Frontal cortex (tissue), 4 donors: ENCODE measurements at places on chromosomes 4 and X. TPM values are rescaled to one million over a fixed set of nuclear protein-coding genes. Genes with fewer than 3 reads are reported as not detected.

GRCh38 chr4:139054791-139055505 is 39.4 kb downstream of the NOCT start:
- DNase-seq = no peak

GRCh38 chrX:13936521-13937225 is 93.0 kb downstream of the GEMIN8 start:
- DNase-seq = no peak

DNA sequence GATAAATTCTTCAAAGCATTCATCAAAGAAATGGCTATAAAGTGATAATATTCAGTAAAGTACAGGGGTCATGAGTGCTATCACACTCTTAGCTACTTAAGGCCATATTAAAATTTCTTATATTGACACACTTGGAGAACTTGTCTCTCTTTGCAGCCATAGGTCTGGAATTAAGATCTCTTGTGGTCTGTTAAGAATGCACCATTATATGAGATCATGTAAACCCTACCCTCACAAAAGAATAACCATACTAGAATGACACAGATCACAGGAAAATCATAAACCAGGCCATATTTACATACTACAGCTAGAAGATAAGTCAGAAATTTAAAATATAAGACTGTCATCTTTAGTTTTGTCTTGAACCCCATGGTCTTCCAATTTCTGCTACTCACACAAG is 434.3 kb downstream of the PDGFC start:
- no peak for DNase-seq

GRCh38 chrX:19532709-19533108 is 17.4 kb upstream of the MAP3K15 start:
- no peak for DNase-seq

DNA sequence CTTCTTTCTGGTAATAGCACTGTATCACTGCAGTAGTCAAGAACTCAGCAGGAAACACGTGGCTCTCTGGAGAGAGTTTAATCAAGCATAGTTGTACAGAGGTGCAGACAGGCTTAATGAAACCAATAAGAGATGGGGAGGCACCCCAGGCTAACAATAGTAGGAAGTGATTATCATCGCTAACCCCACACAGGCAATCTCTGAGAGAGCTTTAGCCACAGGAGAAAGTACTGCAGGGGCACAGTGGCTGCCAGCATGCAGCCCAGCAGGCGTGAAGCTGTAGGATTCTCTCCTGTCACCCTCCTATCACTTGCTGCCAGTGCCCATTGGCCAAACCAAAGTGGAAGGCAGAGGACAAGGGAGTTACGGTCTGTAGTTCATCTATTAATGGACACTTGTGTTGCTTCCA is 450.0 kb upstream of the RASGEF1B start:
- DNase-seq = no peak

DNA sequence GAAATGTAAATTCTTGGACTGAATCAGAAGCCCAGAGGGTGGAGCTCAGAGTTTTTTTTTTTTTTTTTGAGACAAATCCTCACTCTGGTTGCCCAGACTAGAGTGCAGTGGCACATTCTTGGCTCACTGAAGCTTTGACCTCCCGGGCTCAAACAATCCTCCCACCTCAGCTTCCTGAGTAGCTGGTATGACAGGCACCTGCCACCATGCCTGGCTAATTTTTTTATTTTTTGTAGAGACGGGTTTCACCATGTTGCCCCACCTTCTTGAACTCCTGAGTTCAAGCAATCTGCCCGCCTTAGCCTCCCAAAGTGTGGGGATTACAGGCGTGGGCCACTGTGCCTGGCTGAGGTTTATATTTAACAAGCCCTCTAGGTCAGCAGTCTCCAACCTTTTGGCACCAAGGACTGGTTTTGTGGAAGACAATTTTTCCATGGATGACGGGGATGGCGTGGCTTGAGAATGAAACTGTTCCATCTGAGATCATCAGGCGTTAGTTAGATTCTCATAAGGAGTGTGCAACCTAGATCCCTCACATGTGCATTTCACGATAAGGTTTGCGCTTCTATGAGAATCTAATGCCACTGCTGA is 76.7 kb downstream of the FHIP1A start:
- DNase-seq = no peak

- no peak for DNase-seq
Measured at GRCh38 chr4:86235549-86235948, 124.3 kb downstream of the MAPK10 start.

DNA sequence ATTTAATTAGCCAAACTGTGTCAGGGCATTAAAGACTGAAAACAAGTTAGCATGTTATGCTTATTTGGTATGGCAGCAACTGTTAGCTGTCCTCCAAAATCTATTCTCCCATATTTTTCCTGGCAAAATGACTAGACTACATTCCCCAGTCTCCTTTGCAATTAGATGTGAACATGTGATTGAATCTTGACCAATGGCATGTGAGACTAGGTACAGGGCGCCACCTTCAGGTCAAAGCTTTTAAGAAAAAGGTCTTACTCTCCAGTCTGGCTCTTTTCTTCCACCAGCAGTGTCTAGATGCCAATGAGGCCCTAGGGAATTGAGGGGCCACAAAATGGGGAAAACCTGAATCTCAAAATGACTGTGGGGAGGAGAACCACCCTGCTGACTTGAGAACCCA is 408.2 kb downstream of the SMARCA1 start:
- no peak for DNase-seq

GRCh38 chr4:156974264-156974663 is 2.7 kb upstream of the PDGFC start:
- DNase-seq = no peak

- no peak for DNase-seq
Measured at GRCh38 chr4:116202524-116202923, 882.9 kb downstream of the TRAM1L1 start.

GRCh38 chrX:69148946-69149345 is 16.3 kb downstream of the PJA1 start:
- no peak for DNase-seq

- no peak for DNase-seq
Measured at GRCh38 chr4:8841678-8842268, 29.9 kb downstream of the HMX1 start.

DNA sequence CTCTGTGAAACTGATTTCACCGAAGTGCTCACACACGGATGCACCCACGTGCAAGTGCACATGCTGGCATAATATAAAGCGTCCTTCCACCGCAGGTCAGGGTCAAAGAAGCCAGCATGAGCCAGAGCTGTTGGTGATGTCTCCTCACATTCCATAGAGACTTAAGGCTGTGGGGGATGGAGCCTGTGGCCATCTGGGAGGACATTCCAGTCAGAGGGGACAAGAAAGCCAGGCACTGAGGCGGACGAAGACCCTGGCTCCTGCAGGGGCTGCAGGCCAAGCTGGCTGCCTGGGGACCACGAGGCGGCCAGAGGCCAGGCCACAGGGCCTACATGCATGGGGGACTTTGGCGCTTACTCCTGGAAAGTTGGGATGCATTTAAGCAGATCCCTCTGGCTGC is 7.7 kb downstream of the RNF212 start:
- no peak for DNase-seq

DNA sequence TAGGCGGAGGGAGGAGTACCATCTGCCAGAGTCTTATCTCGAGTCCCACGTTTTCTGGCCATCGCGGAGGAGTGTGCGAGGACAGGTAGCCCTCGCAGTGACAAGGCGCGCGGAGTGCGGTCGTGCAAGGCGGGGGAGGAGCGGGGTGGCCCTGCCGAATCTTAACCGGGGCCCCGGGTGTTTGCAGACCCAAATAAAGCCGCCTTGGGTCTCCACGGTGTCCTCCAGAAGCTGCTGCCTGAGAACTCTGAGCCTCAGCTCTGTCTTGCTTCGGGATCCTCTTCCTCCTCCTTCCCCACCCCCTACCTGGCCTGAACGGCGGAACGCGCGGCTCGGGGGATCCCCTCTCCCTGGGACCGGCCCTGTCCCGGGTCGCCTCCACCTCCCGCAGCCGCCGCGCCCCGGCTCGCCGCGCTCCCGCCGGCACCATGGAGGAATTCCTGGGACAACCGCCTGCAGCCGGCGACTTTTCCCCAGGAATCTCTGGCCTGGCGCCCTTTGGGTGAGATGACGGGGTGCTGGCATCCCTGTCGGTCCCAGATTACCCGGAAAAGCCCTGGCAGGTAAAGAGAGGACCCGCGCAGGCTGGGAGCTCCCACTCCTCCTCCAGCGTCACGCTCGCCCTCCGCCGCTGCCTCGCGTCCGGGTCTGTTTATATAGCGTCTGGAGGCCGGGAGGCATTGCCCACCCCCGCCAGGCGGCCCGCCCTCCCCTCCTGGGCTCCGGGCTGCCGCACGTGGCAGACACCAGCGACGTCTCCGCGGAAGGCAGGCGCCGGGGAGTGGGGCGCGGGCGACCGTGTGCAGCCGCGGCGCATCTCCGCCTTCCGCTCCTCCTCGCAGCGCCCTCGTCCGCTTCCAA is at the start of gene GALNTL6:
TSS of gene GALNTL6 (plus strand) at position 740 of the 861 bp plus-strand sequence.
- peak; percentile 22 for DNase-seq

- no peak for DNase-seq
Measured at GRCh38 chr4:89913623-89914022, 19.0 kb downstream of the MMRN1 start.

DNA sequence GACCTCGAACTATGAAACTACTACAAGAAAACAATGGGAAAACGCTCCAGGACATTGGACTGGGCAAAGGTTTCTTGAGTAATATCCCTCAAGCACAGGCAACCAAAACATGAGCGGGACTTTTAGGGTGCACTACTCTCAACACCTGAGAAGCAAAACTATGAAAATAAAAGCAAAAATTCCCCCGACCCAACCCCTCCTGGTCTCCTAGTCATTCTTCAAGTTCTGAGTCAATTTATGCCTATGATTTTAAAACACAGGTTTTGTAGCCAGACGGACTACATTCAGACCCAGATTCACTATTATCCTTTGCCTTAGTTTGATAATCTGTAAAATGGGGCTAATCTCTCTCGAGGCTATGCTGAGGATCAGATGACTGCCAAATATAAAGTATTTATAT is 97.0 kb downstream of the SOWAHB start:
- DNase-seq = no peak

GRCh38 chr4:184802697-184803015 is 23.1 kb downstream of the ACSL1 start:
- DNase-seq = no peak

- no peak for DNase-seq
Measured at GRCh38 chr4:2048831-2049230, 10.3 kb upstream of the NAT8L start.

GRCh38 chrX:154040863-154041262 is 21.2 kb upstream of the IRAK1 start:
- DNase-seq = no peak

- no peak for DNase-seq
Measured at GRCh38 chr4:153822316-153822715, 33.4 kb upstream of the SFRP2 start.

DNA sequence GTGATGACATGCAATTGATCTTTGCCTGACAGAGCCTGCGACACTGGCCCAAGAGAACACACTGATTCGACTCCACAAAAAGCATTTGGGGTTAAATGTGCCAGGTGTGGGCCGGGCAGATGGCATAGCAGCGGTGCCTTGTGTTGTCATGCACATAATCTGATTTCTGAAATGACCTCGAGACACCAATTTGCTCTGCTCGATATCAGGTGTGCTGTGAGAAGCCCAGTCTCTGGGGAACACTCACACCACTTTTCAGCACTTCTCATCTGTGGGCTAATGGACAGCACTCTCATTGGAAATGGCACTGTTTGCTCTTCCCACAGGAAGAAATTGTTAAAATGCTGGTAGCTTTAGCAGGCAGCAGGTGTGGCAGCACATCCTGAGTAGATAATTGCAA is 738.3 kb upstream of the TENM3 start:
- no peak for DNase-seq

- DNase-seq = peak; percentile 67
Measured at GRCh38 chrX:69538321-69538876, 34.3 kb downstream of the NALF2 start.

- no peak for DNase-seq
Measured at GRCh38 chr4:172169871-172170270, 356.7 kb downstream of the GALNTL6 start.

Gene APOOL
- total RNA-seq = 5.3 TPM

Gene MAP7D2
- total RNA-seq = 11.4 TPM

Gene CABS1
- not detected for total RNA-seq

Gene MAGED4B
- total RNA-seq = 107 TPM

Gene DUX4
- total RNA-seq = not detected

Gene HPF1
- 33.8 TPM for total RNA-seq
